ENCODE measurements at places on chromosomes 3 and 15.

DNA sequence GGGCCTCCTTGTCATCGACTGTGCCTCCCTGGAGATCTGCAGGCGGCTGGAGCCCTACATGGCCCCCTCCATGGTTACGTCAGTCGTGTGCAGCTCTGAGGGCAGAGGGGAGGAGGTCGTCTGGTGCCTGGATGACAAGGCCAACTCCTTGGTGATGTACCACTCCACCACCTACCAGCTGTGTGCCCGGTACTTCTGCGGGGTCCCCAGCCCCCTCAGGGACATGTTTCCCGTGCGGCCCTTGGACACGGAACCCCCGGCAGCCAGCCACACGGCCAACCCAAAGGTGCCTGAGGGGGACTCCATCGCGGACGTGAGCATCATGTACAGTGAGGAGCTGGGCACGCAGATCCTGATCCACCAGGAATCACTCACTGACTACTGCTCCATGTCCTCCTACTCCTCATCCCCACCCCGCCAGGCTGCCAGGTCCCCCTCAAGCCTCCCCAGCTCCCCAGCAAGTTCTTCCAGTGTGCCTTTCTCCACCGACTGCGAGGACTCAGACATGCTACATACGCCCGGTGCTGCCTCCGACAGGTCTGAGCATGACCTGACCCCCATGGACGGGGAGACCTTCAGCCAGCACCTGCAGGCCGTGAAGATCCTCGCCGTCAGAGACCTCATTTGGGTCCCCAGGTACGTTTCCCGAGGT lies 146.5 kb downstream of the LRRK1 start:
- no peak for DNase-seq

DNA sequence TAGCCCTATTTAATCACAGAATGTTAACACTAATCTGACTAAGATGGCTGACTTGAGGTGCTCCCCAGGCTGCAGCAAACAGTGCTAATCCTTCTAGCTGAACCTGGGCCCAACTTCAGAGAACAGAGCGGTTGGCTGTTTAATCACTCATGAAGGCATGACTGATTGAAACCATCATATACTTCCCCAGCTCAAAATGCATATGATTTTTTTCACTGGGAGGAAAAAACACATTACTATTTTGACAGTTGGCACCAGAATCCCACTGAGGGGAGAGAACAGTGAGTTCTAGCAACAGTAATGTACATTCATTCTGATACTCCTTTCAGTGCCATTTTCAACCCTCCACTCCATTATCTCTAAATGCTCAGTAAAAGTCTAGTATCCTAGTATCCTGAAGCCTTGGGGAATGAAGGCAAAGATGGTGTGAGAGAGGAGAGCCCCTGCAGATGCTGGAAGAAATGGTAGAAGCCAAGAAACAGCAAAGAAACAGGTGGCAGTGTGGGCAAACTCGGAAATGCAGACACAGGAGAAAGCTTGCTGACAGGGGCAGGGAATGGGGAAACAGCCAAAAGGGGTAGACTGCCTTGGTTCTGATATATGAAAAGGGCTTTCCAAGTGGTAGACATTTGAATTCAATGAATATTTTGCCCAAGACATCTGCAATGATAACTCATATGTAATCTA lies 34.4 kb upstream of the CASR start:
- DNase-seq: no peak

DNA sequence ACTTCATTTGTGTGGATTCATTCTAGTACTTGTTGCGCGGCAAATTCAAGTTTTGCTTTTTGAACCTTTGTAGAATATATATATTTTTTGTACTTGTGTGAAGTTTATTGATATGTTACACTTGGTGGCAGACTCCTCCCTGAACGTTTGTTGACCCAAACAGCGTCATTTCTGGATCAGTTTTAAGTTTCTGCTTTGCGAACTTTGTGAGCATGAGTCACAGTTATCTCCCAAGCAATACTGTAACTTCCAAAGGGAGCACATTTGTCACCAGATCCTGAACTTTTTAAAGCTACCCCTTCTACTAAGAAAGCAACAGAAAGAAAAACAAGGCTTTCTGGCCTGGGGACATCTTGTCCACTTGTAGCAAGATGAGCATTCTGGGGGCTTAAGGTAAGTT lies 74.8 kb upstream of the CACNA2D3 start:
- no peak for DNase-seq

DNA sequence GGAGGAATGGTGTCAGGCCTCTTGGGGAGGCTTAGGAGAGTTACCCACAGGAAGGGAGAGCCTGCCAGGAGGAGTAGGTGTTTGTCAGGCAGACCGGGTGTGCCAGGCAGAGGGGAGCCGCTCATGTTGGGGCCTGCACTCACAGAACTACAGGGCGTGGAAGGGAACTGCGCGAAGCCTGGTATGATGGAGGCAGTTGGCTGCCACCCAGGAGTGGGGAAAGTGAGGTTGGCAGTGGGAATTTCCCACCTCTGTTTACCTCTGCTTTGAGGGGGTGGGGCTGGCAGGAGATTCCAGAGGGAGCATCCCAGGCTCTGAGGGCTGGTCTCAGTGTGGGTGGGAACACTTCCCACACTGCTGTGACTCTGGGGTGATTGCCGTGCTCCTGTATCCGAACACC lies 99.9 kb downstream of the SLCO3A1 start:
- no peak for DNase-seq

DNA sequence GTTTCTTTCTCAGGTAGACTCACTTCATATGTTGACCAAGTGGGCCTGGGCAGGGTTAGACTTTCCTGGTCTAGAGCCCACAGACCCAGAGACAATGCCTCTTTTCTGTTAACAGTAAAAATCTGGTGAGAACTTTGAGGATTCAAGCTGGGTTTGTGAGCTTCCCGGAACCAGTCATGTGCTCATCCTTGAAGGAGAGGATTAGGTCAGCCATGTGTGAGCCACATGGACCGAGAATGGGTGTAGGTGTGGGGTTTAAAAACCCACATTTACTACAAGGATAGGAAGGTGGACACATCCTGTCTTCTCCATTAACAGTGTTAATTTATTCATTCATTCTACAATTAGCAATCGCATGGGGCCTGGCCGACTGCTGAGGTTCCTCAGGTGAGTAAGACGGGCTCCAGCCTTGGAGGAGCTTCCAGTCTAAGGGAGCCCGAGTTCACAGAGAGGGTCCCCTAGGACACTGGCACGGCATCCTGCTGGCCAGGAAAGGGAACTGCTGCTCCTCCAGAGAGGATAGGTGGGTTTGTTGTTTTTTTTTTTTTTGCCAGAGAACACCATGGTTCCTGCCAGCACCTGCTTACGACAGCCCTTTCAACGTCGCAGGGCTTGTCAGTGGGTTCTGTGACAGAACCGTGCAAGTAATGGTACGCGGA lies 69.0 kb downstream of the SQOR start:
- DNase-seq: no peak

GRCh38 chr3:63818282-63819150 lies 583 bp upstream of the C3orf49 start:
- DNase-seq: peak; percentile 23

DNA sequence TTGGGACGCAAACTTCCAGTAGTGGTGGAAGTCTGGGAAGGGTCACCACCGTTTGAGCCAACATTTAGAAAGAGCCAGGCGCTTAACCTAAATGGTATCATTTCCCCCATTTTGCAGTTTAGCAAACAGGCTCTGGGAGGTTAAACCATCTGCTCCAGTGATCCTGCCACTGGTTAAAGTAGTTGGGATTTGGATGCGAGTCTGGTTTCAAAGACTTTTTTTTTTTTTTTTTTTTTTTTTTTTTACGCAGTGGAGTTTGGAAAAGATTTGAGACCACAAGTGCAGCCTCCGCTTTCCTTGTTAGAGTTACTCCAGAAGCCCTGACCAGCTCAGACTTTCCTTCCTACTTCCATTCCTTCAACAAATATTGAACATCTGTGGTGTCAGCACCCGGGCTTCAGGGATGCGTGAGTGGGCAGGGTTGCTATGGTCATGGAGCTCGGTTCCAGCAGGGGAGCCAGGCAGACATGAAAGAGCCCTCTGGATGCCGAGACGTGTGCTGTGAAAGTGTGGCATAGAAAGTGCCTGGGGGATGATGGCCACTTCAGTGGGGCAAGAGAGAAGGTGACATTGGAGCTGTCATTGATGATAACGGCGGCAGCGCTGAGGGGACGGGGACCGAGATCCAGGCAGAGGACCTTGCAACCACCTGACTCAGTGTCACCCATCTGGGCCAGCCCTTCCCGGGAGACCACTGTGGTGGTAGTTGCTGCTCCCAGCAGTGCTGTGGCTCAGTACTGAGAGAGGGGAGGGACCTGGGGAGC lies 1.1 kb upstream of the RNU6-1 start:
- no peak for DNase-seq

DNA sequence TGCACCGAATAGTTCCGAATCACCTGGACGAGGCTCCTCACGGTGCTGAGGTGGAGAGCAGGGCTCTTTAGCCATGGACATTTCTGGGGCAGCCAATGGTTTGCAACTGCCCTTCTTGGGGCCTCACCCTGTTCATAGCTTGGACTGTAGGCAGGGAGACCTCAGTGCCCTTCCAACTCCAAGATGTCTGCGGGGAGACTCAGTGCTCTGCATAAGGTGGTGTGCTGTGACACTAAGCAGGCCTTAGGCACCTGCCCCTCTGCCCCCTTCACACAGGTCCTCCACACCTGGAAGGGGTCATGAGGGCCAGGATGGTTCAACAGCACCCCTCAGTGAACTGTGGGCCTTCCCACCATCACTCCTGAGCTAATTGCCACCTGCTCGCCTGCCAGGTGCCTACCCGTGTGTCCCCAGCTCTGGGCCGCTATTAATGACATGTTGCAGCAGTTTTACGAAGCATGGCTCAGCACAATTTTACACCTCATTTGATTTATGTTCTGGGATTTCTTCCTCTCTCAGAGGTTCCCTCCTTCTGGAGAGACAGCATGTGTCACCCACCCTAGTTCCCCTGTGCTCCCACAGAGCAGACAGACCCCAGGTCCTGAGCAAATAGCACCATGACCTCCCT lies 101.2 kb upstream of the SMAD3 start:
- no peak for DNase-seq

GRCh38 chr3:31274326-31275024 lies 258.2 kb upstream of the STT3B start:
- no peak for DNase-seq

DNA sequence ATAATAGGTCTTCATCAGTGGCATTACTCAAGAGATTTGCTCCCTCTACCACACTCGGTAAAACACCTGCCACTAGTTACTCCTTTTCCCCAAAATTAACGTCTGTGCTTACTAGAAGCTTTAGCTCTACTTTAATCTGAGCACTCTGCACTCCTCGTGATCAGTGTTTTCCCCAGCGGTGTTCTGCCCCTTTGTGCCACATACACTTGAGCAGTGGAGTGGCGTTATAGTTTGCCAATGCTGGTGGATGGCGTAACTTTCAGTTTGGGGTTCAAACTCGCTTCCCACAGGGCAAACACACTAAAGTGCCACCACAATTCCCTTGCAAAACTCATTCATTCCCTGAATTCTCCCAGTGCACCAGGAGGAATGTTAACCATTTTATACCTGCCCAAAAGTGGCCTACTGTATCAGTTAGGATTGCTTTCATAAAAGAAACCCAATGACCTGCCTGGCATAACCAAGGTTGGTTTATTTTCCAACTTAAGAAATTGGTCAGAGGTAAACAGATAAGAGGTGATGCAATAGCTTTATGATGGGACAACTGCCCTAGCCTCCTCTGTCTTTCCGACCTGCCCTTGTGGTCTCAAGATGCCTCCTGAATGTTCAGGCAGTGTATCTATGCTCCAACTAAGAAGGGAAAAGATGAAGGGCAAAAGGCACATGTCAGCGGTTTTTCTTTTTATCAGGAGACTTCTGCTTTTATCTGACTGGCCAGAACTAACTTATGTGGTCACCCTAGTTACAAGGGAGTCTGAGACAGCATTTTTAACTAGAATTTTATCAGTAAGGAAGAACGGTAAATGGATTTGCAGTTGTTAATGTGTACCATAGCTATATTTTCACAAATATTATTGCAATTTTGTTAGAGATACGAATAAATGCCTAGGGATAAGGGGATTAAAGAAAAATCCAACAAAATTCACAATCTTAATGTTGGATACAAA lies 83.9 kb downstream of the FSIP1 start:
- no peak for DNase-seq

DNA sequence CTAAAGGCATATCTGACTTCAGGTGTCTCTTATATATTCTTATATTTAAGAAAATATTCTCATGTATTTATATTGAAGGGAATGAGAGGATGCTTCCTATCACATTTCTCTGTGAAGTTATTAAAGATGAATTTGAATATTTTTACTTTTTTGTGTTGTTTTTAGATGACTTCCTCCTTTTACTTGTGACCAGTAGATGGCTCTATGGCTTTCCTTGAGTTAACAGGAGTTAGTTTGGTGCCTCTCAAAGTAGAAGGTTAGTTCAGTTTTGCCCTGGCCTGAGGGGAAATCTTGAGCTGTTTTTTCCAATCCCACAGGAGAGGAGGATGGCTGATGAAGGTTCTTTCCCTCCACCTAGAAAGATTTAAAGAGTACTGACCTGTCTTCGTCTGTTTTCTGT lies 80.7 kb downstream of the SQOR start:
- no peak for DNase-seq

DNA sequence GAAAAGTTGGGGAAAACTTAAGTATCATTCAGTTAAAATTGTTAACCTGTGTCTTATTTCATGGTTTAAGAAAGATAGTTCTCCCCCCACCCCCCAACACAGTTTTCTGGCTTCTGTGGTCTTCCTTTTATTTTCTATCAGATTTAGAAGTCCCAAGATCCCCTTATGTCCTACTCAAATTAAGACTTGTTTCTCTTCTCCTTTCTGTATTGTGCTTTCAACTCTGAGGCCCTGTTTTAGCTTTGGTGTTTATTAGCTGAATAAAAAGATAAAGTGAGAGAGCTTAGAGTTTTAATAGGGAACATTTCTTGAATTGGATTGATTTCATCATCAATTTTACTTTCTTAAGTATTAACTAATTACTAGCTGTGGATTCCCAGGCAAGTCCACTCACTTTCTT lies 62.6 kb downstream of the AKAP13 start:
- no peak for DNase-seq

- no peak for DNase-seq
These were observed 193.7 kb downstream of the TCF12 start for GRCh38 chr15:57112178-57112577.

DNA sequence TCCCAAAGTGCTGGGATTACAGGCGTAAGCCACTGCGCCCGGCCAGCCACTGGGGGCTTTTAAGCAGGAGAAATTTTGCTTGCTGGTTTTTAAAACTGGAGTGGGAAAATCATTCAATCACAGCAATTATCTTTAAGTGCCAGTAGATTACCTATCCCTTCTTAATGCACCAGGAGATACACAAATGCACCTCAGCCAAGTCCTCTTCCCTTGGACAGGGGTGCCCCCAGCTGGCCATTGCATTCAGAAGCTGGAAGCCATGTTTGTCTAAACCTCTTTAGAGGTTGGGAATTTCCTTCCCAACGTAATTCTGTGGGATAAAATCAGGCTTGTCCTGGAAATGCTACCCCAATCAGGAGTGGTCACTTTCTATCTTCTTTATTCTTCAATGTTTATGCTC lies 26.6 kb downstream of the MIX23 start:
- no peak for DNase-seq

DNA sequence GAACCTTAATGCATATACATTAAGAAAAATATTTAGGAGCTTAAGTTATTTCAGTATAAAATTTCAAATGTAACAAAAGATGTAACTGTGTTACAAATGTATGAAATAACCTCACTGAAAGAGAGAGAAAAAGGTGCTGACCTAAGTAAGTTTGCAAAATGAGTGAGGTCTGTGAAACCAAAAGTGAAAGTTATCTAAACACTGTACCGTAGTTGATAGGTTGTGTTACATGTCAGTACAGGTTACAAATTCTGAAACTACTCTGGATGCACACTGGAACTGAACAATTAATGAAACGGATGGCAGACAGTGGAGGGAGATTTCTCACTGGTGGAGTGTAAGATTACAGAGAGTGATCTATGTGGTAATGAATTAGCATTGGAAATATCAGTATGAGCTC lies 420.7 kb downstream of the ZNF385D start:
- no peak for DNase-seq

- peak; percentile 87 for DNase-seq
These were observed at the start of gene SEC22A for GRCh38 chr3:123201557-123202427. SEC22A (plus strand) TSS chr3:123201943; CDS start chr3:123209218, 7,275 bp downstream.

Data from stimulated activated CD4-positive, alpha-beta T cell treated with anti-CD3 and anti-CD28 coated beads, TNF-alpha, amount 100 ng/mL, for 4 hours (primary cell).